CD4-positive, alpha-beta memory T cell (primary cell): ENCODE measurements at places on chromosomes 7 and 10.

DNA sequence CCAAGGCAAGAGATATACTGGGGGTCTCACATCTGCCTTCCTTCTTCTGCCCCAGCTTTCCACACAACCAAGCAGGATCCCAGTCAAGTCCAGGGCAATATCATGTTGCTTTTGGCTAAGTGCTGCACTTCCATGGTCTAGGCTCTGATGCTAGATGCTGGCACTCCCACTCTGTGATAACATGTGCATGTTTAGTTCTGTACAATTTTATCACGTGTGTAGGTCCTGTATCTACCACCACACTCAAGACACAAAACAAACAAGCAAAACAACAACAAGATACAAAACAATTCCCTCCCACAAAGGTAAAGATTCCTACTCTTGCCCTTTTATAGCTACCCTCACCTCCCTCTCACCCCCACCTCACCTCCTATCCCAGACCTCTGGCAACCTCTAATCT is 105.6 kb upstream of the HABP2 start:
- DNase-seq: no peak

DNA sequence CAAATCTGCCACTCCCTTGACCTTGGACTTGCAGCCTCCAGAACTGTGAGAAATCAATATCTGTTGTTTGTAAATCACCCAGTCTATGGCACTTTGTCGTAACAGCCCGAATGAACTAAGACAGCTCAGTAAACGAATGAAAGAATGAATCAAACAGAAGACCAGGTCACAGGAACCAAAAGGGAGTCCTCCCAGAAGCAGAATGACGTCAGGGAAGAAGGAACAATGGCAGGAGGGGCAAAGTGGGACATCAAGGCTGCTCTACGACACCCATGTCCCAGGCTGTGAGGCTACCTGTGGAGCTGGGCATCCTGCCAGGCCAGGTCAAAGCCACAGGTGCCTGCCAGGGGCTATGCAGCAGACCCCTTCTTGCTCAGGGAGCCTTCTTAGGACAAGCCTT is 267.2 kb upstream of the PFKP start:
- DNase-seq: no peak

GRCh38 chr7:48168159-48168558 is 3.1 kb upstream of the ABCA13 start:
- DNase-seq: no peak

GRCh38 chr7:112779667-112780066 is 10.5 kb downstream of the TMEM168 start:
- no peak for DNase-seq

DNA sequence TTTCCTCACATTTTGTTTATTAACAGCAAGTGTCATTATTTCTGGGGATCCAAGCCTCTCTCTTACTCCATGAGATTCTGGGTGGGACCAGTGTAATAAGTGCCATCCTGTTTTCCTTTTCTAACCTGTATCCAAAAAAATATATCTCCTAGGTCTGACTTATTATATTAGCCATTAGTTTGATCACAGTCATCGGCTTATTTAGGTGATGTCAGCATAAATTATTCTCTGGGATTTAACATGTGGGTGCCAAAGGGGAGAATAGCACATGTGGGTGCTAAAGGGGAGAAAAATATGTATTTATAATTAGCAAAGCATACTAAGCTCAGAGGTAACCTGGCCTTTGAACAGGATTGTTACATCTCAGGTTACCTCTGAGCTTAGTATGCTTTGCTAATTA is 293.8 kb upstream of the SEMA3D start:
- no peak for DNase-seq

- no peak for DNase-seq
Measured at GRCh38 chr7:20650782-20651181, 35.3 kb downstream of the ABCB5 start.

- DNase-seq: no peak
Measured at GRCh38 chr7:8921807-8922206, 488.4 kb downstream of the NXPH1 start.

GRCh38 chr7:155769701-155770100 is 42.6 kb downstream of the SHH start:
- DNase-seq: no peak
